ENCODE measurements at places on chromosomes 12 and 14. TPM values are rescaled to one million over a fixed set of nuclear protein-coding genes. Genes with fewer than 3 reads are reported as not detected.

DNA sequence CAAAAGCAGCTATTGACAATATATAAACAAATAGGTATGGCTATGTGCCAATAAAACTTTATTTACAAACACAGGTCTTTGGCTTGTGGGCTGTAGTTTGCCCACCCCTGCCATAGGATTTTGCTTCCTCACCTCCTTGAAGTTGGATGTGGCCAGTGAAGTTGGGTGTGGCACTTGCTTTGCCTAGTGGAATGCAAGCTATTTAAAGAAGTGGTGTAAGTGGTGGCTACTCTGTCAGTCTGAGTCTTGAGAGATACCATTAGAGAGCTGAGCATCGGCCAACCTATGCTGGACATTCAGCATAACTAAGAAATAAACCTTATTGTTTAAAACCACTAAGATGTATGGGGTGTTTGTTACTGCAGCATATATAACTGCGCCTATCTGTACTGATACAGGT is 321.3 kb downstream of the RGS6 start:
- DNase-seq, result no peak

DNA sequence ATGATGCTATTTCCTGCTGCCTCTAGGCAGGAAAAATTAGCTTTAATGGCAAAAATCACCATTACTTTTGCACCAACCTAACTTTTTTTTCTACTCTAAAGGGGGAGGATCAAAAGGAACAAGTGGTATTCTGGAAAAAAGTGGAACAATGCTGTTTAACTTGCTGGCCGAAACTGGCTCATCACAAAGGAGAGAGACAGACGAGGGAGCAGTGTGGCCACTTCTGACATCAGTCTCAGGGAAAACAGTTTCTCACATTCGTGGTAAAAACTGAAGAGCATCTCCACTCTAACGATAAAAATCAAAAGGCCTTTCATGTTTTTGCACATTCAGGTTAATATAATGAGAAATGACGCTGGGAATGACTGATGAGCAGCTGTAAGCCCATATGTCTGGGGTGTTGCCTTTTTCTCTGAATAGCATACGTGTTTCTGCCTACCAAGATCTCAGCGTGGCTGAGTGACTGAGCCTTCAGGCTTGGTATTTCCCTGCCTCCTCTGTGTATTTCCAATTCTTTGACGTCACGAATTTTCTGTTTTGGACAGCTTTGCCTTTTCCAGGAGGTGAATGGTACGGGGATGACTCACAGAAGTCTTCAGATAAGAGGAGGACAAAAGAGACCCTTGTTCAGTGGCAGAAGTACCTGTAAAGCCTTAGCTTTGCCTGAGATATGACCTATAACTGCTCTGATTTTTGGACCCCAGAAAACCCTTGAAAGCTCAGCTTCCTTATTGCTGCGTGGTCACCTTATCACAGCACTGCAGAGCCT is 358.8 kb downstream of the GLT1D1 start:
- DNase-seq, result no peak

DNA sequence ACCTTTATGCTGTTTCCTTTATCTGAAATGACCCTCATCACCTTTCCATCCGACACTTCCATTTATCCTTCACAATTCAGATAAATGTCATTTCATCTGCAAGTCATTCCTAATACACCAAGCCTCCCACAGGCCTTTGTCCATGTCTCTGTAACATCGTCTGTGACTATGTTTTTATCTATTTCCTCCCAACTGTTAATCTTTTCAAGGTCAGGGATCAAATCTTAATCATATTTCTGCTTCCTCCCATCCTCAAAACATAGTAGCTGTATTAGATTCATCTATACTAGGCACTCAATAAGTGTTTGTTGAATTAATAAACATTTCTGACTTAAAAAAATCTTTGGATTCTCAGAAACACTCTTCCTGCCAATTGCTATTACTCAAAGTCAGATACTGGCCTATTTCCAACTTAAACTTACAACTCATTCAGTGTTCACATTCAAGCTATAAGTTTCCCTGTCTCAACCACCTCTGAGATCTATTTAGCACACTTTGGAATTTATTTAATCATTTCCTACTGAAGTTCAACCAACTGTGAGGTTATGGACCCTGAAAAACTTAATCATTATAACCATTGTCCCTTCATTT is 100.2 kb upstream of the ALX1 start:
- DNase-seq, result no peak

RASSF8 gene
- 19.2 TPM for total RNA-seq
